ENCODE measurements at places on chromosomes 3 and 15.

- DNase-seq, result no peak
These were observed 120.7 kb downstream of the CHDH start for GRCh38 chr3:53725387-53725995.

DNA sequence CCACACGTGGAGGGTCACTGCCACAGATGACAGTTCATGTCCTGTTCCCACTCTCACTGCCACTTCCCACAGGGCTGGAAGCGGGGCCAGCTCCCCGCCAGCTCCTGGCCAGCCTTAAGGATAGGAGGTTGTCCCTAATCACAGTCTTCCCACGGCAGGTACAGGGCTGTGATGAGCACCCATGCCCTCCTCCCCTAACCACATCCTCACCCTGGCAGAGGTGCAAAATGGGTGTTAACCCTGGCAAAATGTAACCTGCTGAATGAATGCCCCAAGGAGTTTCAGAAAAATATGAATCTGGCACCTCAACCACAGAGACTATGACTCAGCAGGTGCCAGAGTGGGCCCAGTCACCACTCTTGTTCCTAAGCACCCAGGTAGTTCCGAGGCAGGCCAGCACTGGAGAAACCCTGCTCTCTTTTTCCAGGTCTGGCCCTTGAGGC lies 185.1 kb upstream of the TPM1 start:
- no peak for DNase-seq

DNA sequence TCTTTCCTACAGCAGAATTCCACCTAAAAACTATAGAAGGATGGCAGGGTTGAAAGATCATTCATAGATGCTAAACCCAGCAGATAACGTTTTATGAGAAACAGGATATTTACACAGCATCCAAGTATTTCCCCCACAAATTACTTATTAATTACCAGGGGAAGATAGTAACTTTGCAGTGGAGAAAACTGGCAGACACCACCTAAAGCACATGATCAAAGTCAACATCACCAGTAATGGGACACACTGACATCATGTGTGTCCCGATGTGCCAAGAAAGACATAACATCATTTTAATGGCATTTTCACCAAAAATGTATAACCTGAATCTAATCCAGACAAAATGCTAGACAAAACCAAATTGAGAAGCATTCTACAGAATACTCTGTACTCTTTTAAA lies 220.4 kb upstream of the THBS1 start:
- no peak for DNase-seq

GRCh38 chr3:25029820-25030219 lies 398.2 kb upstream of the RARB start:
- DNase-seq, result no peak

DNA sequence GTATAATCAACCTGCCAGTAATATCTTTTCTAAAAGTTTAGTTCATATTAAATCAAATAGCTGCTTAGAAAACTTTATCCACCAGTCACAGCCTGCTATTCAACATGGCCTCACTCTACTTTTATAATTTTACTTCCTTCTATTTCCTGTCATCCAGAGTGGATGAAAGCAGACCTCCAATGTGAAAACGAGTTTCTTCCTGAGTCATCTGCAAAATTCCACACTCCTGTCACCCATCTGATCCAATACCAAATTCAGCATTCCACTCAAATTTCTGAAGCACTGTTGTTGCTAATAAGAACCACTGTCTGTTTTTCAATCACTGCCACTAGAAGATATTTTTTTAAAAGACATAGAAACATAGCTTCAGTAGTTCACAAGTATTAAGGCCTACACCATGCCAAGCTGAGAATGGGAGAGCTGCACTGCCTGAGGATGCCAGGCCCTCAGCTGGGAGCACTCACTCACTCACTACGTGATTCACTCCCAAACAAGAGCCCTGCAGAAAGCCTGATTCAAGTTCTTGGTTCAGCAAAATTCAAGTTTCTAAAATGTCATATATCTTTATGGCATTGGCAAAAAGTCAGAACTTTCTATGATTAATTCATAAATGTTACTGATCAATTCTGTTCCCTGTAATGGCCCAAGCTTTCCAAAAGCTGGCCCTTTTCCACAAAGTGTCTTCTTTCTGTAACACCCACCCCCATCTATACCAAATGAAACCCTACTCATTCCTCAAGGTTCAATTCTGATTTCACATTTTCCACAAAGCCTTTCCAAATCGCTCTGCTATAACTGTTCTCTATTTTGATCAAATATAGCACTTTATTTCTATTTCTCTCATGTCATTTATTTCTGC lies 82.9 kb downstream of the FSIP1 start:
- DNase-seq, result no peak

DNA sequence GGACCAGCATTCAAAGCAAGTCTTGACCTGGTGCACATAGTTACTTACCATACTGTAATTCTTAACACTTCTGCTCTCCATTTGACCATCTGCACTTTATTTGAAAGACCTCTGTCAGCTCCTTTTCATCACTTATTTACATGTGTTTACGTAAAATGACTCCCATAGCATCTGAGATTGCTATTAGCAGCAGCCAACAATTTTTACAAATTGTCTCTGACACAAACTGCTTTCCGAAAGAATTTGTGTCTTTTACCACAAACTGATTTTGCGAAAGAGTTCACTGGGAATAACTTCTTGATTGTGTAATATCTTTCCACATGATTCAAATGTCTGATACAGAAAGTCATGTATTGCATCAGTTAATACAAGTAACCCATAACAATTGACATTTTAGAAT lies 144.1 kb upstream of the PEX5L start:
- no peak for DNase-seq

DNA sequence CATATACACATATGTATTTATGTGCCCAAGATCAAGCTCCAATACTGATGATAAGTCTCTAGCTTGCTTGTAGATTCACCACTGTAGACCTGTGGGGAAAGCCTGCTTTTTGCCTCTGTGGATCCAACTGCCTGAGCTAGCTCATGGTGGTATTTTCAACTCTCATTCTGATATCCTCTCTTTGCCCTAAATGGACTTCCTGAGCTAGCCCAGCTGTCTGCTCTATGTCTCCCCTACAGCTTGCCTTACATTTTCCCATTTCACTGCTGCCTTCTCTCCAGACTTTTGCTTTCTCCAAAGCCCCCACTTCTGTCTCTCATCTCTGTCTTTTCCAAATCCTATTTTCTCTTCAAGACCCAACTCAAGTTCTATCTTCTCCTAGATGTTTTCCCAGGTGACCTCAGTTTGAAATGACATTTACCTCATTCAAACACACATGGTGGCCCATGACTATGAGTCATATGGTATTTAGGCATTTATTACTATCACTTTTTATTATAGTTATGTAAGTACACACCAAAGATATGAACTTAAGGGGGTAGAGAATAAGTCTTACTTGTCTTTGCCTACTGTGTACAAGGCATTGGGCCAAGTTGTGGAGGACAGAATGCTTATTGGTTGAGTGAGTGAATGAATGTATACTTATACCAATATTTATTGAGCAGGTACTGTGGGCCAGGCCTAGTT lies 191.7 kb downstream of the NR1D2 start:
- no peak for DNase-seq

GRCh38 chr3:80734920-80735319 lies 967.1 kb upstream of the ROBO1 start:
- DNase-seq, result no peak

DNA sequence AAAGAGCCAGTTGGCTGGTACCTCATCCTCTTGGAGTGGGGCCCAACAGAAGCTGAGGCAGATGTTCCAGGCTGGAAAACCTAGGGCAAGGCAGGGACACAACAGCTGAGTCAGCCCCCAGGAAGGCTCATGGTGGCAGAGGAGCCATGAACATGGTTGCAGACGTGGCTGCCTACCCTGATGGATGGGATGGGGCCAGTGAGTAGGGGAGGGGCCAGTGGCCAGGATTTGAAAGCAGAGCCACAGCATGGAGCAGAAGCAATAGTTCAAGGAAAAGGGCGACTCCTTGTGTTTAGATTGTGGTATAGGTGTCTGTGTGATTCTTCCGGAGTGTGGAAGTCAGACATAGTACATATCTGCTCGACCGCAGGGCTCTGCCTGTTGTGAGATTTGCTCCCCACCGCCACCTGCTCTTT lies 24.2 kb downstream of the PXYLP1 start:
- no peak for DNase-seq

DNA sequence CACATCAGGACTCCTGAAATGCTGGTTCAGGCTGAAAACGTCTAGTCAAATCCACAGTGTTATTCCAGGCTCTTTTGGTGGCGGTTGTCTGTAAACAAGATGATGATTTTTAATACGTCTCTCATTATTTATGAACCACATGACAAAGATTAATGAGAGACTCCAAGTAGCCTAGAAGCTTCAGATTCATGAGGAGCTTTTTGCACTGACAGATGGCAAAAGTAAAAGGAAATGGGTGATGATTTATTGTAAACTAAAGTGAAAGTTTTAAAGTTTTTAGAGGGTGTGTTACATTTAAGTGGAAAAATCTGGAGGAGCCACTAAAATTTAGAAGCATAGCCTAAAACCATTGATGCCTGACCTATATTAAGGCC lies 77.0 kb downstream of the BBX start:
- DNase-seq, result no peak

GRCh38 chr3:61613666-61614065 lies 52.3 kb downstream of the PTPRG start:
- DNase-seq, result no peak

GRCh38 chr3:101828691-101829436 lies 20.4 kb upstream of the NFKBIZ start:
- no peak for DNase-seq

DNA sequence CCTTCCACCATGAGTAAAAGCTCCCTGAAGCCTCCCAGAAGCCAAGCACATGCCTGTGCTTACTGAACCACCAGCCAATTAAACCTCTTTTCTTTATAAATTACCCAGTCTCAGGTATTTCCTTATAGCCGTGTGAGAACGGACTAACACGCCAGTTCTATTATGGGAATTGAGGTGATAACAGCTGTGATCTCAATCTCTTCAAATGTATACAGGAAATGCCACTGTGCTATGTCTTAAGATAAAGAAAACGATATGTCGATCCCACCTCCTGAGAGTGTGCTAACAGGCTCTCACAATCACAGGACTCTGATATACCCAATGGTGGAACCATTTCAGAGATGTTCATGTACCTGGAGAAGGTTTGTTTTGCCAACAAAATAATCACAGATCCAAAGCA lies 26.2 kb downstream of the CHSY1 start:
- no peak for DNase-seq

DNA sequence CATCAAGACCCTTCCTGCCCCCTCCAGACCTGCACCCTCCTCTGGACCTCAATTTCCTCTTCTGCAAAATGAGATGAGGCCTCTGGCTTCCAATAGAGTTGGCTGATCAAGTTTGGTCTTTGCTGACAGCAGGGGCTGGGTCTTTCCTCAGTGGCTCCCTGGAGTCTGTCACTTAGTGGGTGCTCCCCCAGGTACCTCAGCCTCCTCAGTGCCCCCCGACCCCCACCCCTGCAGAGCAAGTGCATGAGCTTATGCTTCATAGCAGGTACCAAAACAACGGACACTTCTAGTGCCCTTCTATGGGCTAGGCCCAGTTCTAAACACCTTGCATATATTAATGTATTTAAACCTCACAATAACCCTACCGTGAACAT lies 6.9 kb upstream of the PLXND1 start:
- no peak for DNase-seq

DNA sequence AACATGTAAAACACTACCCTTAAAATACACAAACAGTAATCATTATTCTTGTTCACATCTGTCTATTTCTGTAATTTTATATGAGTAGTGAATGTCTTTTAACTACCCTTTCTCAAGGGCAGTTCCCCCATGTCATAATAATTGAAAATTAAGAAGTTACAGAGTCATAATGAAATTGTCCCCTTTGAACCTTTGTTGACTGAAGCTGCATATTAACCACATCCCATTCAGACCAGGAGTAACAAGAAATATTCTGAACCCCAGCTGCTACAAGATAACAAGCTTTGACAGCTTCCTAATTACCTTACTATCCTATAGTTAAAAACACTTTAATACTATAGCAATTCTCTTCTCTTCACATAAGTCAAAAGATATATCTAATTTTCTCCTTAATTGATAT lies 635.9 kb upstream of the SUCLG2 start:
- no peak for DNase-seq

DNA sequence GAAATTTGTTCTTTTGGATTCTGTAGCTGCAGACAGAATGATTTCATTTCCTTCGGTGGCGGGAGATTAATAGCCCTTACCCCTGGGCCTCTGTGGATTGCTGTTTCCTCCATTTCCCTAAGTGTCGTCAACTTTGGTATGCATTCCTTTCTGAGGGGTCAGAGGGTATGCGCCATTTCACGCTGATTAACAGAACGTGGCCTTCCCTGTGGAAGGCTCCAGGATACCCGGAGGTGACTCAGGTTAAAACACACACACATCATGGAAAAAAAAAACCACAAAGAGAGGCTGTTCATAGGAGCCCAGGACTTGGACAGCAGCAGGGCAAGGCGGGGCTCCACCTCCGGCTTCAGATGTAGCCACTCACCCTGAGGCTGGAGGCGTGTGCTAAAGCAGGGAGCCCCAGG lies 51.9 kb downstream of the EPHB1 start:
- DNase-seq, result no peak

GRCh38 chr3:57910990-57911389 lies 97.2 kb upstream of the FLNB start:
- DNase-seq, result peak; percentile 42

DNA sequence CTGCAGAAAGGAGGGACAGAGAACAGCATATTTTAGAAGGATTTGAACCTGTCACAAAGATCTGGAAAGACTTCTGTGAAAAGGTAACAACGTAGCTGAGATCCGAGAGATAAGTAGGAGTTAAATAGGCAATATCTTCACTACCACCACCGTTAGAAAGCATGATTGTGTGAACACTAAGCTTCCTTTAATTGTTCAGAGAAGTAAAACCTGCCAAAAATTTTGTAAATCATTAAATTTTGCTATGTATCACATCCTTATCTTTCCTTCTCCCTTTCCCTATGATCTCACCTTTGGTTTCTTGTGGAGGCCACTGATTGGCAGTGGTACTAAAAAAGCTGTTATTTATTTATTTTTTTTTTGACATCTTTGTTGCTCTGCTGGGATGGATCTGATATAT lies 346.9 kb downstream of the NLGN1 start:
- no peak for DNase-seq

DNA sequence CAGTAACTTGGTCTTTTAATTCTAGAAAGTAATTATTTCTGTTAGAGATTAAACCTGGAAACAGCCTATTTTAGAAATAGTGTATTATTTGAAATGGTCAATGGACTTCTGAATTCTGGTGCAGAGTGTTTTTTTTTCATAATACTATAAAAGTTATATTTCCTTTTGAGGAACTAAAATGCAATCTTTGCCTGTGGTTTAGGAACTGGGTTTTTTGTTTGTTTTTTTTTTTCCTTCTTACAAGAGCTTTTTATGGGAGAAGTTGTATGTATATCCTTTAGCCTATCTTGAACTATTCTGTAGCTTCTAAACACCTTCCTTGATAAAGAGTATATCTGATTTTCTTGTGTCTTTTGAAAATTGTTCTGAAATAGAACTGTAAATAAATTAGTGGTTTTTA lies 88.3 kb downstream of the ARIH1 start:
- peak; percentile 4 for DNase-seq

- DNase-seq, result peak; percentile 60
These were observed 10.6 kb upstream of the SH3BP5 start for GRCh38 chr3:15342945-15343344.

GRCh38 chr15:95973566-95974256 lies 356.8 kb upstream of the NR2F2 start:
- DNase-seq, result peak; percentile 53

- peak; percentile 87 for DNase-seq
These were observed 29.9 kb upstream of the GRIP2 start for GRCh38 chr3:14570089-14570488.
